ENCODE measurements at places on chromosomes 12 and 14.

GRCh38 chr12:51848326-51848727, at the start of gene FIGNL2:
TSS of gene FIGNL2 (minus strand) at chr12:51848718. CDS start at chr12:51822413, 26,305 bp downstream.
- DNase-seq, result no peak

DNA sequence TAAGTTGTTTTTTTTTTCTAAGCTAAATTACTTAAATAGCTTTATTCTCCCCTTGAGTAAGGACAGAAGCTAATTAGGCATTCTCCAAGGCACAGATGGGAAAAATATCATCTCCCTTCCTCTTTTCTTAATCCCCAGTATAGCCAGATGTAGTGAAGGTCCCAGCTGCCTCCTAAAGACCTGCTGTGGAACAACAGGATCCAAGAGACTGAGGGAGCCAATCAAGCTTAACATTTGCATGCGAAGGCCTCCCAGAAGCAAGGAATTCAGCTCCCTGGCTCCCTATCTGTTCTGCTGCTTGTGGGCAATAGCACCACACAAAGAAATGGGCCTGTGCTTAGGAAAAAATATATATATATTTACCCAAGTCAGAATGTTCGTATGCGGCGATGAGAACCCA, 255.2 kb downstream of the SYT1 start:
- no peak for DNase-seq

GRCh38 chr12:119868992-119869391, 8.1 kb downstream of the CIT start:
- DNase-seq, result no peak

DNA sequence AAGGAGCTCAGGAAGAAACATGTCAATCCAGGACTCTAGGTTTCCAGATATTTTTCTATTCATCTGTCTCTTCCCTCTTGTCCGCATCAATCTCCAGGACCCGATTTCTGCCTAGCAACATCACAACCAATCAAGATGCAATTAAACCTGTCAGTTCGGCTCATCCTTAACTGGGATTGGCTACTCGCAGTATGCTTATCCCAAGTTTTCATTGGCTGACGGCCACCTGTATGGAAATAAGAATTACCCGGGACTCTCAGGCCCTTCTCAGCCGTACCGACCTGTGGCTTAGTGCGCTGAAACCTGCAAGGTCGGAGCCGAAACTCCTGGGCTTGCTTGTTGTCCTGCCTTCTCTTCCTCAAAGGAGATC, 20.4 kb upstream of the ATP5MC2 start:
- DNase-seq, result peak; percentile 93

DNA sequence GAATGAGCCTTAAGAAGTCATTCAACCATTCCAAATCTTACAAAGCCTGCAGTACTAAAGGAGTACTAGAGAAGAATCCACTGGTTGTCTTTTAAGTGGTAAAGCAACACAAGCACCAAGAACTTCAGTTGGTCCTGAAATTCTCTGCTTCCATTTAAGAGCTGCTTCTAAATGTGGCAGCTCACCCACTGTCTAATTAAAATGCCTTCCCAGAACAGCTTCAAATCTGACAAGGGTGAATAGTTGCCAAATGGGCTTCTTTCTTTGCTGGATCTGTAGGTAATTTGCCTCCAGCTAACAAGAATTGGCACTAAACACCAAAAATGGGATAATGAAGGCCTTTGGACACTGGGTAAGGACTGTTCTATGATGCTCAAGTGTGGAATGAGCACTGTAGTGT, 72.2 kb upstream of the NAP1L1 start:
- DNase-seq, result no peak

- no peak for DNase-seq
Measured at GRCh38 chr14:24863968-24864684, 185.8 kb downstream of the STXBP6 start.

- DNase-seq, result no peak
Measured at GRCh38 chr12:78088391-78088832, 257.7 kb downstream of the NAV3 start.

DNA sequence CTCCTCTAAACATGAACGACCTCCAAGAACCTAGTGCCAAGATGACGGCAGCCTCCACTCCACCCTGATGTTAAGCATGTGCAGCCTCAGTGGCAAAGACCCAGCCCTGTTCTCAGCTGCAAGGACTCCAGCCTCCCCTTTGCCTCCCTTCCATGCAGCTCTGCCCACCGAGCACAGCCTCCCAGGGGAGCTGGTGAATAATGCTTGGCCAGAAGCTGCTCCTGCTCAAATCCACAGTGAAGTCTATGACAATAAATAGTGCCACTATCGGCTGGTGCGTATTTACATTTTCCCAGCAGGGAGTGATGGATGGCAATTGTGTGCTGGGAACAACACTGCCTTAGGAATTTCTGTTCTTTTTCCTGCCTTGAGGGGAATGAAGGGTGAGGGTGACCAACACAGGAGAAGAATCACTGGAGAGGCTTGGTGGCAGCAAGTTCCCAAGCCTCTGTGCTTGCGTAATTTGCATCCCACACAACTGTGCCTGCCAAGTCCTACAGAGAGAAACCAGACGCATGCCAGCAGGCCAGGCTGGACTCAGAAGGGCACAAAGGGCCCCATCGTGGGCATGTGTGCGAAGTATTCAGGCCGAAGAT, 29.9 kb upstream of the TC2N start:
- no peak for DNase-seq

GRCh38 chr14:37900561-37900960, 305.1 kb downstream of the TTC6 start:
- DNase-seq, result no peak

DNA sequence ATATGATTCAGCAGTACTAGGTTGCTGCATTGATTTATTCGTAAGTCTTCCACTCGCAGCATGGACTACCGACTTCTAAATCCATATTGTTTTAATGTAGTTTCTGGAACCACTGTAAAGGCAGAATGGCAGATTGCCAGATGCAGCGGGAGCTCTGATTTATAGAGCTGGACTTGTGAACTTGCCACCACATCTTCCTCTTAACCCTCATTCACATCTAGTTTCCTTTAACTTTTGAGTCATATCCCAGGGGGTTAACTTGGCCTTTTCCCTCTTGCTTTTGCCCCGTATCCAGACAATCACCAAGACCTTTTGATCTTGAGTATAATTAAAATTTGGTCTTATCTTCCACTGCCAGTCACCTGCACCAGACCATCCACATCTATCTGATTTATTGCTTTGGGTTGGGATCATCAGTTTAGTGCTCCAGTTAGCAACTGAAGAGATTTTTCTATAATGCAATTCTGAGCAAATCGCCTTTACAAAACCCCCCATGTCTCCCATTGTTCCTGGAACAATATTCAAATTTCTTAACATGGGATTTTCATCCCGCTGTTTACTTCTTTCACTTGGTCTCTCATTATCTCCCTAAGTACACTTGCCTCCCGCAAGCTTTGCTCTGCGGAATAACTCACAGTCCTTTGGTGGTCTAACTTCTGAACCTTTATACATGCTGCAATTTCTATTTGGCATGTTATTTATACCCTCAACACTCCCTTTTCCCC, 130.5 kb downstream of the ACSS3 start:
- no peak for DNase-seq

- DNase-seq, result no peak
Measured at GRCh38 chr14:58066115-58066514, 85.9 kb downstream of the ARMH4 start.

DNA sequence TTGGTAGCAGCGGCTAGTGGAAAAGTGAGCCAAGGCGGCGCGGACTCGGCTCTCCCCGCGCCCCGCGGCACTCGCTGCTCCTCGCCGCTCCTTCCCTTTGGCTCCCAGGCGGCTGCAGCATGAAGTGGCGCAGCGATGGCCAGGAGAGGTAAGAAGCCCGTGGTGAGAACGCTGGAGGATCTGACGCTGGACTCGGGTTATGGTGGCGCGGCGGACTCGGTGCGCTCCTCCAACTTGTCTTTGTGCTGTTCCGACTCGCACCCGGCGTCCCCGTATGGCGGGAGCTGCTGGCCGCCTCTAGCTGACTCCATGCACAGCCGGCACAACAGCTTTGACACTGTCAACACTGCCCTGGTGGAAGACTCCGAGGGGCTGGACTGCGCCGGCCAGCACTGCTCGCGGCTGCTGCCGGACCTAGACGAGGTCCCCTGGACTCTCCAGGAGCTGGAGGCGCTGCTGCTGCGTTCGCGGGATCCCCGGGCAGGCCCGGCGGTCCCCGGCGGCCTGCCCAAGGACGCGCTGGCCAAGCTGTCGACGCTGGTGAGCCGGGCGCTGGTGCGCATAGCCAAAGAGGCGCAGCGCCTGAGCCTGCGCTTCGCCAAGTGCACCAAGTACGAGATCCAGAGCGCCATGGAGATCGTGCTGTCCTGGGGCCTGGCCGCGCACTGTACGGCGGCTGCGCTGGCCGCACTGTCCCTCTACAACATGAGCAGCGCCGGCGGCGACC, 225.6 kb upstream of the CRY1 start:
- DNase-seq, result no peak

GRCh38 chr12:5861416-5861815, 83.6 kb downstream of the ANO2 start:
- DNase-seq, result no peak

- DNase-seq, result no peak
Measured at GRCh38 chr12:121797937-121798786, 4.7 kb upstream of the RHOF start.

GRCh38 chr14:54715811-54716210, 148.9 kb downstream of the SAMD4A start:
- DNase-seq, result no peak

DNA sequence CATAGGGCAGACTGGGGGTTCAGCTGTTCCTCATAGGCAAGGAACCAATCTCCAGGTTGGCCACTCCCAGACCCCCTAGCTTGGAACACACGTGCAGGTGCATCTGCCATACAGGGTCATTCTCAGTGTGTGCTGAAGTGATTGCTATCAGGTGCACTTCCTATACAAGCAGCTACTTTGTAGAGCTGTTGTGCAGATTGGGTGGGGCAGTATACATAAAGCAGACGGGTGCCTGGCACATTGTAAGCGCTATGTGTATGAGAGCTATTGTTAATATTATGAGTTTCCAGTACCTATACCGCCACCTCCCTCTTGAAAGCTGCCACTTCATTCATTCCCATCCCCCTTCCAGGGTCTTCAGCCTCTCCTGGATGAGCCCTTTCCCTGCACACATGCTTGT, 17.3 kb downstream of the IRF2BPL start:
- no peak for DNase-seq

DNA sequence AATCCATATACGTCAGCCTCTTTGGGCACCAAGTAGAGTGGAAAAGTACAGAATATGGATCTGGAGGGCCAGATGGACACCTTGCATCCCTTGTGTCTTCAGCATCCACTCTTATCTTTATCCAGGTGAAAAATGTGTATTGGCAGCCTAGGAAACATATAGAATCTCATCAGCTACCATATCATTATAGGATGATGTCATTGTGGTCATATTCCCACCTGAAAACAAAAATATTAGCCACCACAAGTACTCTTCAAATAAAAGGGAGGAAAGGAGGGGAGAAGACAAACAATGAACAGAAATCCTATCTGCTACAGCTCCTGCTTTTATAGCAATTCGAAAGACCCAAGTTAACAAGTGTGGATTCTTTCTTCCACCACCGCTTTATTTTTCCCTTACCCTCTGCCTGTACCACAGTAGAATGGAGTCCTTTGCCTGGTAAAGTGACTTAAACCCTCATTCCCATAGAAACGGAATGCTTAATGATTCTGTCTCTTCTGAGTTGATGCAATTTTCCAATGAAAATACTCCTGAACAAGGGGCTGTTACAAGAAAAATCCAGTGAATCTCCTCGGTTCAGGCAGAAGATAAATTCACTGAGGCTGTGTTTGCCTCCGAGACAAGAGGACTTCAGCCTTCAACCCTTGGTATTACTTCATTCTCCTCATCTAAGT, 13.8 kb upstream of the IL26 start:
- no peak for DNase-seq

GRCh38 chr12:88778064-88778463, 197.8 kb upstream of the KITLG start:
- no peak for DNase-seq

DNA sequence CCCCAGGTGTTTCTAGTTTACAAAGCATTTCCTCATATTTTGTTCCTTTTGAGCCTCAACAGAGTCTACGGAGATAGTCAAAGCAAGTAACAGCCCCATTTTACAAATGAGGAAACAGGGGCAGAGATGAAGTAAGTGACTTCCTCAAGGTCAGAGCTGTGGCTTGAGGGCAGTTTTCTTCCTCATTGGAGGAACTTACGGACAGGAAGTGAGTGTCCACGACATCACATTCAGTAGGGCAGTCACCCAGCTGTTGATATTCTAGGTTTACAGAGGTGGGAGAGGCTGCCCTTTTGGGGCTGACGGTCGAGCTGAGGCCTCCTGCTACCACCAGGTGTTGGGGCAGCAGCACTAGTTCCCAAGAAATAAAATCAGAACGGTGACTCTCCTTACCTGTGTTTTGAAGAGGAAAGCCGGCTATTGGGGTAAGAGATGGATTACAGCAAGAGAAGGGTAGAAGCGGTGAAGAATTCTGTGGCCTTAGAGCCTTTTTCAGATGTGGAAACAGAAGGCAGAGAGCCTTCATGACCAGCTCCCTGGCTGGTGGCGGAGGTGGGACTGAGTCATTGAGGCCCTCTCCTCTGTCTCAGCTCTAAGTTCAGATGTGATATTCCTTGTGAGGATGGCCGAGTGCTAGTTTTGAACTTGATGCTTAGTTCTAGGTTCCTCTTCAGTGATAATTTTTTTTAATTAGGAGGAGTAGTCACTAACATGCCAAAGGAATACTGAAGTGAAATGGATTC, 41.7 kb downstream of the SUSD6 start:
- no peak for DNase-seq

- DNase-seq, result no peak
Measured at GRCh38 chr14:99265571-99265970, 6.4 kb downstream of the BCL11B start.

- DNase-seq, result no peak
Measured at GRCh38 chr12:92529944-92530343, 172.8 kb upstream of the PLEKHG7 start.

DNA sequence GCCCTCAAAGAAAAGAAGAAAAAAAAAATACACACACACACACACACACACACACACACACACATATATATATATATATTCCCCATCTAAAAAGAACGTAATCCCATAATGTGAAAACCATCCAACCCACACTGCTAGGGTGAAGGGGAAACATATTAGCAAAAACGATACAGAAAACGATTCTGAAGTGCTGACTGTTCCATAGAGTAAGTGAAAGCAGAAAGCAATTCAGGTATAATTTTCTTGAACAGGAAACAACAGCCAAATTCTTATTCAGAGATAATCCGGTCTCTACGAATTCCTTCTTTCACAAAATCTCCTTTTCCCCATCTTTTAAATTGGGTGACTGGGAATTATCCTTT, 393.5 kb downstream of the NOVA1 start:
- DNase-seq, result no peak

- no peak for DNase-seq
Measured at GRCh38 chr12:113802000-113802749, 163.9 kb downstream of the RBM19 start.

DNA sequence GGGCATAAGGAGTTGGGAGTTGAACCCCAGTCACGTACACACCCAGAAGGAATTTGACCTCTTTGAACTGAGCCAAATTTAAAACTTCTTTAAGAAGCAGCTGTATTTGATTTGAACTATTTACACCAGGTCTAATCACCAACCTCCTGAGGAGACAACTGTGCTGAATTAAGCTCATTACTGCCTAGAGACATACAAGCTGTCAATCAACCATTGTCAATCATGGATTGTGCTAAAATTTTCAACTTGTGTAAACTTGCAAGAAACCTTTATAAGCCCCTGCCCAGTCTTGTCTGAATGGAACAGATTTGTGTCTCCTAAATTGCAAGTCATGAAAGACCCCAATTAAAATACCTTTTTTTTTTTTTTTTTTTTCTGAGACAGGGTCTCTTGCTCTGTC, 44.3 kb upstream of the RESF1 start:
- no peak for DNase-seq

- no peak for DNase-seq
Measured at GRCh38 chr14:104392396-104393198, 187.0 kb upstream of the C14orf180 start.
